A549 treated with GW870086 at 1 μM for 4 hours (cell line): ENCODE measurements at places on chromosomes 16 and 17. TPM values are rescaled to one million over a fixed set of nuclear protein-coding genes. Genes with fewer than 3 reads are reported as not detected.

Gene PIK3R6
- not detected in 5 replicates for total RNA-seq

Gene CLDN7
- total RNA-seq: 1.7 to 2.5 TPM (median 2.1 TPM) in 5 replicates

Gene GRB7
- 2.8 to 5.0 TPM (median 4.2 TPM) in 5 replicates for total RNA-seq

Gene FAM83G
- total RNA-seq: 31.1 to 38.4 TPM (median 37.7 TPM) in 5 replicates

Gene SNAI3
- total RNA-seq: 0.08 to 0.32 TPM (median 0.17 TPM) in 4 of 5 replicates, not detected in the other

Gene CCDC200
- total RNA-seq: not detected in 5 replicates

Gene RGS11
- total RNA-seq: 3.9 to 5.5 TPM (median 5.0 TPM) in 5 replicates

Gene KIF19
- total RNA-seq: 0.03 to 0.08 TPM in 2 of 5 replicates, not detected in the others

Gene MYBBP1A
- total RNA-seq: 88.6 to 111 TPM (median 104 TPM) in 5 replicates

Gene TMUB2
- total RNA-seq: 35.6 to 45.7 TPM (median 42.6 TPM) in 5 replicates

Gene PPP1R1B
- 0.14 TPM in 1 of 5 replicates, not detected in the others for total RNA-seq

Gene FOXN1
- 0.03 TPM in 2 of 5 replicates, not detected in the others for total RNA-seq

Gene DYNLL2
- total RNA-seq: 19.3 to 24.7 TPM (median 23.8 TPM) in 5 replicates

Gene PRKCB
- total RNA-seq: 0.13 to 0.33 TPM (median 0.21 TPM) in 5 replicates

Gene MT1F
- total RNA-seq: 15.9 to 26.2 TPM (median 18.6 TPM) in 5 replicates

Gene UTS2R
- total RNA-seq: not detected in 5 replicates

Gene SPNS3
- 0.12 TPM in 1 of 5 replicates, not detected in the others for total RNA-seq
